ENCODE measurements at places on chromosomes 1 and 21. TPM values are rescaled to one million over a fixed set of nuclear protein-coding genes. Genes with fewer than 3 reads are reported as not detected.

FAM167B gene
- polyA plus RNA-seq = 5.8 TPM

SPRR2A gene
- not detected for polyA plus RNA-seq

AGT gene
- polyA plus RNA-seq = 42.2 TPM

MYOG gene
- polyA plus RNA-seq = 0.18 TPM

KRTAP12-2 gene
- not detected for polyA plus RNA-seq

CFAP107 gene
- polyA plus RNA-seq = 0.50 TPM

GTF2B gene
- polyA plus RNA-seq = 46.3 TPM

IVL gene
- polyA plus RNA-seq = 0.23 TPM

SPRR5 gene
- polyA plus RNA-seq = not detected

PRDM16 gene
- polyA plus RNA-seq = 7.3 TPM

FNBP1L gene
- 136 TPM for polyA plus RNA-seq

PGLYRP3 gene
- polyA plus RNA-seq = not detected

C1orf94 gene
- polyA plus RNA-seq = not detected

PADI3 gene
- polyA plus RNA-seq = 0.08 TPM

GUCA2B gene
- not detected for polyA plus RNA-seq

KCNA2 gene
- 0.53 TPM for polyA plus RNA-seq

FLVCR1 gene
- 40.2 TPM for polyA plus RNA-seq

ATAD3A gene
- polyA plus RNA-seq = 21.5 TPM

CTSE gene
- 0.28 TPM for polyA plus RNA-seq

ZNF593OS gene
- polyA plus RNA-seq = 1.4 TPM

POU2F1 gene
- 20.7 TPM for polyA plus RNA-seq

CA6 gene
- polyA plus RNA-seq = 0.12 TPM

APOBEC4 gene
- polyA plus RNA-seq = 0.10 TPM

RGS8 gene
- polyA plus RNA-seq = 0.12 TPM

ARHGAP30 gene
- polyA plus RNA-seq = 2.2 TPM

ERICH3 gene
- 0.78 TPM for polyA plus RNA-seq

NBPF20 gene
- 2.9 TPM for polyA plus RNA-seq

HSPG2 gene
- polyA plus RNA-seq = 154 TPM

CFHR5 gene
- polyA plus RNA-seq = not detected

OR14A2 gene
- not detected for polyA plus RNA-seq

LCE3E gene
- polyA plus RNA-seq = not detected

FMO3 gene
- polyA plus RNA-seq = 0.28 TPM

FMOD gene
- 46.4 TPM for polyA plus RNA-seq

KISS1 gene
- polyA plus RNA-seq = not detected

Data from left kidney (tissue), 8 donors.